ENCODE measurements at places on chromosomes 7 and 10.

DNA sequence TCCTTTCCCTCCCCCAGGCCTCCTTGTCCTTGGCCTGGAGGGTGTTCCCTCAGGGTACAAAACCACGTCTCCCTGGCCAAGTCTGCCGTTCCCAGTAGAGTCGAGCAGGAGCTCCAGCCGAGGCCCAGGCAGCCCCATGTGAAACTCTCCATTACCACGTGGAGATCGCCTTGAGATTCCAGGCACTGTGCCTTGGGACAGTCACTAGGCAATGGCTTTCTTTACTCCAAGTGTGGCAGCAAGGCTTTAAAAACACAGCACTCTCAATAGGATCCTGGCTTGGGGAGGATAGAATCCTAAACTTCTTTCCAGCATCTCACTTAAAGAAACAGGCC, 57.5 kb downstream of the PLXNA4 start:
- no peak for DNase-seq

GRCh38 chr10:18594574-18595156, 56.7 kb downstream of the NSUN6 start:
- no peak for DNase-seq

- no peak for DNase-seq
These were observed 100.1 kb upstream of the BET1 start for GRCh38 chr7:94104301-94104700.

- DNase-seq: no peak
These were observed 31.5 kb upstream of the SH2D4B start for GRCh38 chr10:80506189-80506575.

DNA sequence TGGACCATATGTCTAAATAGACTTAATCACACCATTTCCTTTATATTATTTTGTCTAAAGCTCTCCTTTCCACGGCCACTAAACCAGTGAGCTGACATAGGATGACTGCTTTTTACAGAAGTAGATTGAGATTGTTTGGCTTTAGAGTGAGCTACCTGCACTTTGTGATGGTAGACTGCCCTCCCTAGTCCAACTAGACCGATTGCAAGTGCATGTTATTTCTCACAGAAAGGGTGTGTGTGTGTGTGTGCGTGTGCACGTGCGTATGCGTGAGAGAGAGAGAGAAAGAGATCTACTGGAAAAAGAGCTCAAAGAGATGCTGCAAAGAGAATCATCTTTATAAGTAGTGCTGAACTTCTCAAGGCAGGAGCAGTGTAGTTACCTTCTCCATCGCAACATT, 60.7 kb downstream of the VCL start:
- DNase-seq: no peak

DNA sequence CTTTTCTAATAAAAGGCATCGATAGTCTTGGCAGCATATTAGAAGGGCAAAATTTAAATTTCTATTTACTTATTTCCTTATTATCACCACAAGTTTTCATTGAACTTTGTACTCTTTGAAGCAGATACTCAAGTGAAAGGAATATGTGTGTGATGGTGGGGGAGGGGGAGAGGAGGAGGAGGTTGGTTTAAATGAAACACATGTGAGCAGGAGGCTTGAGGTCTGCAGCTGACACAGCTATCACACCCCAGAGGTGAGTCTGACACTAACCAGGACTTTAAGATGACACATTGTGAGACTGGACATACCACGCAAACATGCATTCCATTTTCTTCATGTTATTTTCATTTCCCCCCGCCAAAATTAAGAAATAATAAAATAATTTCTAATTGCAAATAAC, 63.3 kb downstream of the CTTNBP2 start:
- DNase-seq: no peak

- DNase-seq: no peak
These were observed at the start of gene DHX32 for GRCh38 chr10:125881192-125881591. Gene DHX32, minus strand, starts transcription at chr10:125881292. Its CDS starts 468 bp downstream, at chr10:125880824.

GRCh38 chr10:26499426-26499825, 61.3 kb downstream of the APBB1IP start:
- DNase-seq: no peak

DNA sequence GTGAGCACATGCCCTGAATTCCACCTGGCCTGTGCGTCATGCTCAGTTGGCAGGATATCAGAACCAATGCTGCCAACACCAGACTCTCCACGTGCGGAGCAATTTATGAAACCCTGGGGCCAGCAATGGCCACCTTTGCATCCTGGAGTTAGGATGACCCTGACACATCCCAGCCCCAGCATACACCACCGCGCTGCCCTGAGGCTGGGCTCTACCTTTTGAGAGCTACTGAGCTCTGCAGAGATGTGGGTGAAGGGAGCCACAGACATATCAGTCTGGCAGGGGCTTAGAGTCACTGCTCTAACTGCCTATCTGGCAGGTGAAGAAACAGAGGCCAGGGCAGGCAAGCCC, 41.9 kb downstream of the SYPL1 start:
- no peak for DNase-seq

DNA sequence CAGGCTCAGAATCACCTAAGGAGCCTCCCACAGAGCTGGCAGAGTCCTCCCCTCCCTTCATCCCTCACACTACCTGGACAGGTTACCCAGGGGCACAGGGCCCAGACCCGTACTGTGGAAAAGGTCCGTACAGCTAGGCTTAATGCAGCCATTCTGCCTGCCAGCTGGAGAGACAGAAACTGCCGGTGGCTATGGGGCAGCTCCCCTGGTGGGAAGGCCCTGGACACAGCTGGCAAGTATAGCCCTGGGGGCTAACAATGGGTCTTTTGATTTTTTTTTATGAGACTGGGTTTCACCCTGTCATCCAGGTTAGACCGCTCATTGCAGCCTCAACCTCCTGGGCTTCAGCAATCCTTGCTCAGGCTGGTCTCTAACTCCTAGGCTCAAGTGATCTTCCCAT, 68.3 kb downstream of the GNA12 start:
- DNase-seq: no peak

- no peak for DNase-seq
These were observed 199.2 kb downstream of the SLC25A13 start for GRCh38 chr7:96122746-96123145.

DNA sequence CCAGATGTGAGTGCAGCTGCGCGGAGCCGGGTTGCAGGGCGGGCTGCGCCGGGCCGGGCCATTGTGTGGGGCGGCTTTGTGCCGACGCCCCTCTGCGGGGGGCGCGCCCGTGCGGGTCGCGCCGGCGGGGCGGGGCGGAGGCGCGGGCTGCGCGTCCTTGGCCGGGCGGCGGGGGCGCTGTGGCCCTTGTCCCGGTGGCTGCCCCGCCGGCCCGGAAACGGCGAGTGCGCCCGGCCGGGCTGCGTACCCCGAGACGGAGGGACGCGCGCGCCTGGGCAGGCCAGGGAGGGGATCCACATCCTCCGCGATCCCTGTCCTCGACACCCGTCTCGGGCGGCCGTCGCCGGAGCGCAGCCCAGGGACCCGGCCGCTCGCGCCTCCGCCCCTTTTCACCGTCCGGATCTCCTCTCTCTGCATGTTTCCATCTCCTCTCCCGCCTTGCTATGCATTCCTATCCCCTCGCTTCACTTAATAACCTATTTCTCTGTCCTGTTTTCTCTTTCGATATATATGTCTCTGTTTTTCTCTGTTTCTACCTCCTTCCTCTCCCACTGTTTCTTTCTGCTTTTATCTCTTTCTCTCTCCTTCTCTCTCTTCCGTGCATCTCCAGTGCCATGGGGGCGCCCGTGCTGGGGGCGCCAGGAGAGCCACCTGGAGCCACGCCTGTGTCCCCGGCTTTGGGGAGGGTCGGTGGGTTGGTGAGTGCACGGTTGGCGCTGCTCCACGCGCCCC, 765 bp downstream of the PFKFB3 start:
- no peak for DNase-seq

DNA sequence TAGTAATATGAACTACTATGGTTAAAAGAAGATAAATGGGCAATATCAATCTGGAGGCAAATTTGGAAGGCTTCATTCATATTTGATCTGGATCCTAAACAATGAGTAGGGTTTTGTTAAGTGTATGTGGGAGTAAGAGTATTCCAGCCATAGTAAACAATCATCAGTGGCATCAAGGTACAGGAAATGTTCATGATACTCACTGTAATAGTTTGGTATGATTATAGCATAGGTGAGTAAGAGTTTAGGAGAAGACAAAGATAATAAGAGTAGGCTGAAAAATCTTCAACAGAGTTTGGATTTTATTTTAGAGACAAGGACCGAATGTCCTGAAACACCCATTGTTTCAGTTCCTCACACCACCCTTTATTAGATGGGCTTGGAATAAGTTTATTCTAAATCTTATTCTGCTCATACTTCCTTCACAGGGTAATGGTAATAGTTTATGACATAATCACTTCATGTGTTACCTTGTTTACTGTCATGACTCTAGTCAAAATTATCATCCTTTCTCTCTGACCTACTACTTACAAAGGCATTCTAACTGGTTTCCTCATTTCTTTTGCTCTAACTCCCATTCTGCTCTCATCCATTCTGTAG, 38.9 kb downstream of the BRAF start:
- no peak for DNase-seq

DNA sequence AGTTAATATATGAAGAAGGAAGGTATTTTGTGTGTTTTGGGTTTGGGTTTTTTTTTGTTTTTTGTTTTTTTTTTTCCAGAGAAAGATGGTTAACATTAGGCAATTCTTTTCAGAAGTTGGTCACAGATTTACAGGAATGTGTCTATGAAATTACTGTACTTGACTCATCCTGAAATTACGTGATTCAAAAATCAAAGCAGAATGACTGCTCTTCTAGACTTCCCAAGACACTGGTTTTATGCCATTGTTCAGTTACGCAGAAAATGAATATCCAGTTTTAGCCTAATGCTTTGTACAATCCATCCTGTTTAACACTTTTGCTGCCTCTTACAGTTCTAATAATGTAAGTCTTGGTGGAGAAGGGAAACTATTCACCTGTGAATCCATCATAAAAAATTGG, 39.7 kb upstream of the CELF2 start:
- no peak for DNase-seq

DNA sequence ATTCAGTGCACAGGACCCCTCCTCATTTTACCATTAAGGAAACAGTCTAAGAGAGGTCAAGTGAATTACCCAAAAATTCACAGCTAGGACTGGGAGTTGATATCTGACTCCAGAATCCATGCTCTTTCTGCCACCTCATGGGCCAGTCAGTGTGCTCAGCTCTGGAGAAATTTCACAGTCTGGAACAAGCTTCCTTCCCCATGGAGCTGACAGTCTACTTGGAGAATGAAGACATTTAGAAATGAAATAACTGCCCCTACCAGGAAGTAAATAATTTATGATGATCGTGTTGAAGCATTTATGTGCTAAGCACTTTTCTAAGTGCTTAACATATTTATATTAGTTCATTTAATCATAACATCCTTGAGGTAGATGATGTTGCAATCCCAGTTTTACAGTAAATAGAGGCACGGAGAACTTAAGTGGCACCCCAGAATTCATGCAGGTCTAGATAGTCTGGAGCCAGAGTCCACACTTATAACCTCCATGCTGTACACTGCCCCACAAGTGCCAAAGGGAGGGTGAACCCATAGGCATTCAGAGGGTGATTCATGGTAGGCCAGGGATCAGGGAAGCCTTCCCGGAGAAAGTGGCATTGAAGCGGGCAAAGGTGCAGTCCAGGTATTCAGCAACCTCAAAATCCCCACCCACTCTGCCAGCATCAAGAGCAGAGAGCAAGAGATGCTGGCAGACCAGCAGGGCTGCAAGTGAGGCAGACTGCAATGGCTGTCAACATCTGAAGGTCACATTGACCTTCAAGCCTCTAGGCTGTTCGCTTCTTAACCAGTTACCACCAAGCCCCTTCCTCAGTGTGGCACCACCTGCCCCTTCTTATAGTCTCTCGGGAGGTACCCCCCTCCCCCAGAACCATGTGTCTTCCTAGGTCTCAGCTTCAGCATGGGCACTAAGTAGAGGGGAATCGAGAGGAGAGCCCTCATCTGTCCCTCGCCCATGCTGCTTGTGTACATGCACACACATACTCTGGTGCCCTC, 38.4 kb upstream of the LRRC4 start:
- DNase-seq: no peak

GRCh38 chr10:72832701-72833100, 60.8 kb upstream of the OIT3 start:
- no peak for DNase-seq

GRCh38 chr10:127221281-127221680, 24.9 kb upstream of the INSYN2A start:
- DNase-seq: no peak

GRCh38 chr10:62610649-62611229, 193.8 kb upstream of the ADO start:
- DNase-seq: peak; percentile 62

GRCh38 chr7:84196084-84196503, 1.5 kb upstream of the SEMA3A start:
- DNase-seq: no peak

DNA sequence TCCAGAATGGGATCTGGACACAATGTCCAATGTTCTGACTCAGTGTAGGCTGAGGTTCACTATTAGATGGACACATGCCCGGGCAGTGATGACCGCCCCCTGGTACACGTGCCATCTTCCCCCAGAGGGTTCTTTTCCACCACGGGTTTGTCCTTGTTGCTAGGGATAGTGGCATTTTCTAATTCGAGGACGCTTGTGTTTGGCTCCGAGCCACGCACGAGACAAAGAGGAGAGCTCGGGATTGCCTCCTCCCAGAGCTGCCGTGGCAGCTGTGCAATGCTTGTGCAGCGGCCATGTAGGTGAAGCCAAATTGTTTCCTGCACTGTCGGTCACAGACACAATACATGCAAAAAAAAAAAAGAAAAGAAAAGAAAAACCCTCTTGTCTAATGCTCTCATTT, 207.5 kb downstream of the PAXIP1 start:
- no peak for DNase-seq

DNA sequence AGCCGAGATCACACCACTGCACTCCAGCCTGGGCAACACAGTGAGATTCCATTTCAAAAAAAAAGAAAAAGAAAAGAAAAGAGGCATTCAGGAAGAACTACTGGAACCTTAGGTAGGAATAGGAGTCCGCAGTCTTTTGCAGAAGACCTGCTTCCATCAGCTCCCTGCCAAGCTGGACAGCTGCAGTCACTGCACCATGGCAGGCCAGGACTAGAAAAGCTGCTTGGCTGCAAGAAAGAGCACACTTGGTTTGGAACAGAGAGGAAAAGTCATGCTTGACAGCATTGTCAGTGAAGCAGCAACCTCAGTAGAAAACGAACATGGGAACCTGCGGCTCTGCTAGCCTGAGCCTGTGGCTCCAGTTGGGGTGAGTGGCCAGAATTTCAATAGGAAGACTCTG, 104.3 kb downstream of the MARCHF5 start:
- DNase-seq: no peak

GRCh38 chr10:44034946-44035345, 350.0 kb downstream of the CXCL12 start:
- no peak for DNase-seq

GRCh38 chr10:20489961-20490360, 407.1 kb downstream of the NEBL start:
- no peak for DNase-seq

GRCh38 chr7:141430455-141431139, 120.6 kb upstream of the AGK start:
- DNase-seq: no peak

DNA sequence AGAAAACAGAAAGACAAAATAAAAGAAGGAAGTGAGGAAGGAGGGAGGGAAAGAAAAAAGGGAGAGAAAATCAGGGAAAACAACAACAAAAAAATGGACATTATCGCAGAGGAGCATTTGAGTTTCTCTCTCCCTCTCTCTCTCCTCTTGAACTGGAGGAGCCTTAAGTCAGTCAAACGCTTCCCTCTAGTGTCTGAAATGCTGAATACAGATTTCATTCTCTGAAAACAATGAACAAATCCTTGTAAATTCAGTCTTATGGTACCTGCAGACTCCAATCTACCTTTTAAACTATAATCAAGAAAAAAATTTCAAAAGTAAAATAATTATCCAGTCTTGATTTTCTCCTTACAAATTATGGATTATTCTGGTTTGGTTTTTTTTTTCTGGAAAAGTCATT, 89.2 kb upstream of the PFKP start:
- no peak for DNase-seq

Measured in stimulated activated CD8-positive, alpha-beta memory T cell treated with anti-CD3 and anti-CD28 coated beads, Interleukin-4, amount 100 ng/mL, for 4 hours (primary cell).